ENCODE measurements at places on chromosomes 5 and 9.

GRCh38 chr5:59236986-59237385, 654.1 kb downstream of the RAB3C start:
- DNase-seq: no peak

- no peak for DNase-seq
Observed at GRCh38 chr5:37839407-37840052, at the start of gene GDNF. TSS of gene GDNF (minus strand) at chr5:37840041. CDS start at chr5:37834796, 5,245 bp downstream.

- DNase-seq: no peak
Observed at GRCh38 chr5:125399885-125400284, 653.4 kb upstream of the ZNF608 start.

DNA sequence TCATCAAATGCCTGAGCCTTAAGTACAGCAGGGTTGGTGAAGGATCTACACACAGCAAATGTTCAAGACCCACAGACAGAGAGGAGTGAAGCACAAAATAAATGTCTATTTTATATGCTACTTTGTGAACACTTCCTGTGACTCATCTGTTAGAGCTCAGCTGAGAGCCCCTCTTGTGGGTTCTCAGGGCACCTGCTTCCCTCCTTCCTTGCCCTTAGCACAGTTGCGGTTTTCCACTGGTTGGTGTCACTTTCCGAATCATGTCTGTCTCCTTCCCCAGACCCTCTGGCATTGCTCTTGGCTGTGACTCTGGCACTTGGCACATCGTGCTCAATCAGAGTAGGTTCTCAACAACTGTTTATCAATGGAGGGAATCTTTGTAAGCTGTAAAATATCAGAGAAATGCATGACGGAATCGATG, 128.5 kb upstream of the STC2 start:
- DNase-seq: no peak

DNA sequence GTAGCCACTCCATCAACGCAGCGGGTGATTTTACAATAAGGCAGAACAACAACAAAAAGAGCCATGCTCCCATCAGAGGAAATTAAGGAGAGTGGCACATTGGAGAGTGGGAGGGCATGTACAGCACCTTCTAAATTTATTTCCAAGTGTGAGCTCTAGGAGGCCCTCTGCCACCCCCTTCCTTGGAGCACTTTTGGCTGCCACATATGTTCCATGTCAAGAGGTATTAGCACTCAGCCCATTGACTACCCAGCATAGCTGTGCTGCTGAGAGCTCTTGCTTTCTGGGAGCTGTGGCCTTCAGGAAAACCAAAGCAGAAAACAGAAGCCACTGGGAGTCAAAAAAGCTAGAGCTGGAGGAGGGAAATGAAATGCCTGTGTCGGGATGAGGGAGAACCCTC, 200.2 kb upstream of the PANK3 start:
- DNase-seq: no peak

DNA sequence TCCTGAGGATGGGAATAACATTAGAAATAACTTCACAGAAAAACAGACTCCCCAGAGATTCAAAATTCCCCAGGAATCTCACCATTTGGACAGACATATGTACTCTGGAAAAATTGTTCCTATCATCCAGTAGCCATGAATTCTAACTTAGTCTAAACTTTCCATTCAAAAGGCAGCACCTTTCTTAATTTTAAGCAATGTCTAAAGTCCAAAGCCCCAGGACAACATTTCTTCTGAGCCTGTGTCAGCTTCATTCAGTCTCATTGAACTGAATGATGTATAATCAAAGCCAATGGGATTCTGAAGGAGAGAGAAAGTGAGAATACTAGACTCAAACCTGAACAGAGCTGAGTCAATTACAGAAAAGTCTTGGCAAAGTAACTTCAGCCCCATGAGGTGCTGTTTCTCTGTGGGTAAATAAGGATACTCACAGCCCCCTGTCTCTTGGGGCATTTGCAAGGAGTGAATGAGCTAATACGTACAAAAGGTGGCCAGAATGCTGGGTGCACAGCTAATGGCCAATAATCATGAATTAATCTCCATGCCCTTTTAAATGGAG, 140.6 kb downstream of the SEMA5A start:
- no peak for DNase-seq

- DNase-seq: no peak
Observed at GRCh38 chr5:57738301-57738700, 255.7 kb upstream of the ACTBL2 start.

DNA sequence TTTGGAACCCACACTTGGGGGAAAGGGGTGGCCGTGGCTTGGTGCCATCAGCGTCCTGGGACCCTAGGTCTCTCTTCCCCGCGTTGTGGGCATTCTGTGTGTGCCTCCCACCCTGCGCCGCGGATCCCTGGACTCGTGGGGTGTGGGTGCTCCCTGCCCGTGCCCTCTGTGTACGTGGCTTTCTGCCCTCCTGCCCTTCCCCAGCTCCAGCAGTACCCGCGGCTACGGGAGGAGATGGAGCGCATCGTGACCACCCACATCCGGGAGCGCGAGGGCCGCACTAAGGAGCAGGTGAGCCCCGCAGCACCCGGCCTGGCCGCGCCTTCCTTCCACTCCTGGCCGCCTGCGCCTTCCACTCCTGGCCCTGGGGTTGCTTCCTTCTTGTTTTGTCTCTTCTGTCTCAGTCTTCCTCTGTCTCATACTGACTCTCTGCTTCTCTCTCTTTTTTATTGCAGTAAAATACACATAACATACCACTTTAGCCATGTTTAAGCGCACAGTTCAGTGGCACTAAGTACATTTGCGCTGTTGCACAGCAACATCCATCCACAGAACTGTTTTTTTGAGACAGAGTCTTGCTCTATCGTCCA, 30.7 kb downstream of the DNM1 start:
- DNase-seq: no peak

DNA sequence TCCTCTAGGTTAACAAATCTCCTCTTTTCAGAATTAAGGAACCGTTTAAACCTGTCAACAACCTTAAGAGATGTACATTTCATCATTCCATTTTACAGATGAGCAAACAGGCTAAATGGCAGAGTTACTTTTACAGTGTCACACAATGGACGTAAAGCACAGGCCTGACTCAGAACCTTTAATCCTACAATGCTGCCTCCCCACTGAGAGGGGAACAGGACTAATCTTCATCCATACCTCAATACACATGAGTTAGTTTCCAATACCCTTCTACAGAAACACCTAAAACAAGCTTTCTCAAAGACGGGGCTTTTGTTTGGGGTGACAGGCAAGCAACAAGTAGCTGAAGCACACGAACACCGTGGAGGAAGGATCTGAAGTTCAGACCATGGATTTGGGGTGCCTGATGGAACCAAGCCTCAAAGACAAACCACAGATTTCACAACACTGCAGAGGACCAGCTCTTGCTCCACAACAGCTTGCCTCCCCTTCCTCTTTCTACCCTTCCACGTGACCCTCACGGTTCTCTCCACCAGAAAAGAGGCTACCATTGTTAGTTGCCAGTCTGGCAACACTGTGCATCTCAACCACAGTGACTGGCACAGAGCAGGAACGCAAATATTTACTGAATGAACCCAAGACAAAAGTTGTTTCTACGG, 1.8 kb downstream of the RNF130 start:
- DNase-seq: no peak
